Stimulated activated CD4-positive, alpha-beta T cell treated with anti-CD3 and anti-CD28 coated beads, TNF-alpha, amount 100 ng/mL, for 1 hour (primary cell): ENCODE measurements at places on chromosomes 2 and 18.
A peak's percentile ranks its signal among the peaks of the same experiment; 100 is the strongest.

- DNase-seq: no peak
Measured at GRCh38 chr2:231191896-231192872, 6.2 kb upstream of the ARMC9 start.

GRCh38 chr2:105691947-105692390 lies 52.7 kb upstream of the NCK2 start:
- no peak for DNase-seq

GRCh38 chr2:74031959-74032287 lies 47.2 kb downstream of the TET3 start:
- DNase-seq: no peak

DNA sequence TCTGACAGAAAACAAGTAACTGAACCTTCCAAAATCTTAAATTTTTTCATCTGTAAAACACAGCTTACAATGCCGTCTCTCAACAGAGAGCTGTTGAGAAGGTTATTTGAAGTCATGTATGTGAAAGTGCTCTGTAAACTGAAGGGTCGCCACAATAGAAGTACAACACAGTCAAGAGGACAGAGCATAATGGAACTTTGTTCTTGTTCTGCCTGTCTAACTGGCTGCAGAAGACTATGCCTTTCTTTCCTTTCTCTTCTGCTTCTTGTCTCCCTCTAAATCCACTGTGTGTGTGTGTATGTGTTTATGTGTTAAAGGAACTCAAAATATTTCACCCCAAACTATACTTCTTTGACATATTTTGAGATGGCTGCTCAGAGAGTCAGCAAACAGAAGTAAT lies 365.8 kb upstream of the RND3 start:
- no peak for DNase-seq

- no peak for DNase-seq
Measured at GRCh38 chr2:96970248-96970875, 16.0 kb downstream of the FAM178B start.

- DNase-seq: no peak
Measured at GRCh38 chr2:28185891-28186290, 206.8 kb upstream of the FOSL2 start.

GRCh38 chr2:174688079-174688478 lies 76.2 kb downstream of the CHRNA1 start:
- DNase-seq: no peak

GRCh38 chr2:241897231-241897916 lies 27.8 kb downstream of the RTP5 start:
- no peak for DNase-seq

DNA sequence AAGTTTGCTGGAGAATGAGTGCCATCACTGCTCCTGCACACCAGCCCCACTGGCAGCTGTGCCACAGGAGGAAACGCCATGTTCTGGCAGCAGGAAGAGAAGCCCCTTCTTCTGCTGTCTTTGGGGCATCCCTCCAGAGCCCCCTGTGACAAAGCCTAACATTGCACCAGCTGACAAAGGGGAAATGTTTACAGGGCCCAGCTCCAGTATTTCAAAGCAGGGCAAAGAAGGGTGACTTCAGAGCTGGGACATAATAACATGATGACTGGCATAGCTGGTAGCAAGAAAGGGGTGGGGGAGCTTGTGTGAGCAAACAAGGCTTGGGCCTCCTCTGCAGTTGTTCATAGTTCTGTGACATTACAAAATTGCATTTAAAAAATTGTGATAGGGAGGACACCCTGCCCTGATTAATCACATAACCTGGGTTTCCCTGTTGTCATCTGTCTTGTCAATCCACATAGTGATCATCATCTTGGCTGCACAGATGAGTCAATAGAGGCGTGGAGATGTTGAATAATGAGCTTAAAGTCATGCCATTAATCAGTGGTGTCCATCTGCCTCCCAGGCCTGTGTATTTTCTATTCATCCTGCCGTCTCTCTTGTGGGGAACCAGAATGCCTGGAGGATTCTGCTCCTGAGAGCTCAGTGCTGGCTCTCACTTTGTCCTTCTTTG lies 29.1 kb upstream of the PDIA6 start:
- no peak for DNase-seq

GRCh38 chr2:177467646-177468045 lies 75.1 kb downstream of the AGPS start:
- DNase-seq: no peak

DNA sequence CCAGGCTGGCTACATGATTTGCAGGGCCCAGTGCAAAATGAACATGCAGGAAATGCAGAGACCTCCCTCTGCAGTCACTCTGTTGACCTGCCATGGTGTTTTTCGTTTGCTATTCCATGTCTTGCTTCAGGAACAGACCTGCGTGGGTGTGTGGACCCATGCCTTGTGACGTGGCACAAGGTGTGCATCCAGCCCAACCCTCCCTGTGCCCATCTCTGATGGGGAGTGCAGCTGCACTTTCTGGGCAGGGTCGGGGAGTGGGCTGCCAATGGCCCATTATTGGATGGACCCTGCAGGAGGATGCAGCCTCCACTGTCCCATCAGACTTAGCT lies 33.1 kb downstream of the NAPG start:
- DNase-seq: no peak

GRCh38 chr2:2107141-2107540 lies 223.9 kb downstream of the MYT1L start:
- no peak for DNase-seq

DNA sequence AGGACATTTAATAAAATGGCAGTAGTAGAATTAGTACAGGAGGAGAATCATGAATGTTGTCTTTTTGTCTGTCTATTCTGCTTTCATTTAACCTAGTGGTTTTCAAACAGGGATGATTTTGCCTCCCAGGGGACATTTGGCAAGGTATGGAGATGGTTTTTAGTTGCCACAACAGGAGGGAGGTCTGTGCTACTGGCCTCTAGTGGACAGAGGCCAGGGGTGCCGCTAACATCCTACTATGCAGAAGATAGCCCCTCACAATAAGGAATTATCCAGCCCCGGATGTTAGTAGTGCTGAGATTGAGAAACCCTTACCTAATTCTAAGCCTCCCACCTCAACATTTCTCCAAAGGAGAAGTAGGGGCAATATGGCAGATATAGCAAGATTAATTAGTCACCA lies 18.3 kb downstream of the FASTKD2 start:
- no peak for DNase-seq

DNA sequence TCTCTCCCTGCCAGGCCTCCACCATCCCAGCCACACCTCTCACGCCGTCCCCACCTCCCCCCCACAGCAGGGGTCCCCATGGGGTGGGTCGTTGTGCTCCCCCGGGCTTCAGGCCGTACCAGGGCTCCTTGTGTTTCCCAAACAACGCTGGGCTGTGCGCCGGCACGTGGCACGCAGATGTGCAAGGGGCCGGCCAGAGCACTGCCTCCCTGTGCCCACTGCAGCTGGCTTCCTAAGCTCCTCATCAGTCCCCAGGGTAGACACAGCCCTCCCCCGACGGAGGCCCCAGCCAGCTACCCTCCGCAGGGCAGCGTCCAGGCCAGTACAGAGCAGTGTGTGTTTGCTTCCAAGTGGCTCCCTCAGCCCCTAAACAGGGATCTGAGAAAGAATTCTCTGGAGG lies 34.0 kb downstream of the BIN1 start:
- DNase-seq: no peak

DNA sequence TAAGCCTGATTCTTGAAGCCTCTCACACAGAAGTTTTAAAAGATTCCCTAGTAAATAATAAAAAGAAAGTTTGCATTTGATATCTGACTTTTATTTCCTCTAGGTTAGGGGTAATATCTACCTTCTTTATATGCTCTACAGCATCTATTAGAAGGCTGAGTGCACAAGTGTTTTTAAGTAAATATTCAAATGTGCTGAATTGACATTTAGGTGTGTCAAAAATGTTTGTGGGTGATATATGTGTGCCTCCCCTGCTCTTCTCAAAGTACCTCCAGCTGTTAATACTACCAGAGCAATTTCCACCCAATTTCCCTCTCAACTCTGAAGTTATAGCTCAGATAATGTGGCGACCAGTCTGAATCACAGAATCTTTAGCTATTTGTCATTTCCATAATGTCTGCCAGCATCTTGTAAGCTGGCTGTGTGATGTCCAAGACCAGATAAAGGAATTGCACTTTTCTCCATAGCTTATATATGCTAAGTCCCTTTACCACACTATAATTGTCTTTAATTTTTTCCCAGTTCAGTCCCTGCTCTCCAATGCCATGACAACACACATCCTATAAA lies 24.4 kb upstream of the ERMN start:
- no peak for DNase-seq

GRCh38 chr2:240565333-240566202 lies 2.7 kb upstream of the RNPEPL1 start:
- peak; percentile 83 for DNase-seq

- no peak for DNase-seq
Measured at GRCh38 chr2:216242365-216242764, 129.9 kb downstream of the MARCHF4 start.

DNA sequence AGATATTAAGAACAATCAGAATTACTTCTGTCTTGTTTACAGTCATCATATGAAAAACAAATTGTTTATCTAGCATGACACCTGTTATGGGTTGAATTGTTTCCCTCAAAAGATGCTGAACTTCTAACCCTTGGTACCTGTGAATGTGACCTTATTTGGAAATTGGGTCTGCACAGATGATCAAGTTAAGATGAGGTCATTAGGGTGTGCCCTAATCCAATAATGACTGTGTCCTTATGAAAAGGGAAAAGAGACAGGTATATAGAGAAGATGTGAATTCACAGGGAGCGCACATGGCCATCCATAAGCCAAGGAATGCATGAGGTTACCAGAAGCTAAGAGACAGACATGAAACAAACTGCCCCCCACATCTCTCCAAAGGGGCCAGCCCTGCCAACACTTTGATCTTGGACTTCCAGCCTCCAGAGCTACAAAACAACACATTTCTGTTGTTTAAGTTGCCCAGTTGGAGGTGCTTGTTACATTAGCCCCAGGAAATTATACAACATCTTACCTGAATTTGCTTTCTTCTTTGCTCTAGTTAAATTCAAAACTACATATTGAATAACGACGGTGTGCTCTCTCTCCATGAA lies 2.3 kb upstream of the HPCAL1 start:
- no peak for DNase-seq

DNA sequence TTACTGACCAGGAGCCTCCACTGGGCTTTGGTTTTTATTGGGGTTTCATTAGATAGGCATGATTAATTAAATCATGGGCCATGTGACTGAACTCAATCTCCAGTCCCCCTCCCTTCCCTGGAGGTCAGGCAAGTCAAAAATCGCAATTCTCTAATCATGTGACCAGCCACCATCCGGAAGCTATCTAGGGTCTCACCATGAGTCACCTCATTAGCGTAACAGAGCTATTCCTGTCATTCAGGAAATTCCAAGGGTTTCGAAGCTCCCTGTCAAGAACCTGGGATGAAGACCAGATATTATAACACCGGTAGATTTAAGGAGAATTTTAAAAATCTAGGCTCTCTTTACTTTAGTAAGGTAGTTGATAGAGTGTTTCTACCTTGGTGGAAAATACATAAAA lies 180.3 kb upstream of the TCF4 start:
- DNase-seq: no peak

DNA sequence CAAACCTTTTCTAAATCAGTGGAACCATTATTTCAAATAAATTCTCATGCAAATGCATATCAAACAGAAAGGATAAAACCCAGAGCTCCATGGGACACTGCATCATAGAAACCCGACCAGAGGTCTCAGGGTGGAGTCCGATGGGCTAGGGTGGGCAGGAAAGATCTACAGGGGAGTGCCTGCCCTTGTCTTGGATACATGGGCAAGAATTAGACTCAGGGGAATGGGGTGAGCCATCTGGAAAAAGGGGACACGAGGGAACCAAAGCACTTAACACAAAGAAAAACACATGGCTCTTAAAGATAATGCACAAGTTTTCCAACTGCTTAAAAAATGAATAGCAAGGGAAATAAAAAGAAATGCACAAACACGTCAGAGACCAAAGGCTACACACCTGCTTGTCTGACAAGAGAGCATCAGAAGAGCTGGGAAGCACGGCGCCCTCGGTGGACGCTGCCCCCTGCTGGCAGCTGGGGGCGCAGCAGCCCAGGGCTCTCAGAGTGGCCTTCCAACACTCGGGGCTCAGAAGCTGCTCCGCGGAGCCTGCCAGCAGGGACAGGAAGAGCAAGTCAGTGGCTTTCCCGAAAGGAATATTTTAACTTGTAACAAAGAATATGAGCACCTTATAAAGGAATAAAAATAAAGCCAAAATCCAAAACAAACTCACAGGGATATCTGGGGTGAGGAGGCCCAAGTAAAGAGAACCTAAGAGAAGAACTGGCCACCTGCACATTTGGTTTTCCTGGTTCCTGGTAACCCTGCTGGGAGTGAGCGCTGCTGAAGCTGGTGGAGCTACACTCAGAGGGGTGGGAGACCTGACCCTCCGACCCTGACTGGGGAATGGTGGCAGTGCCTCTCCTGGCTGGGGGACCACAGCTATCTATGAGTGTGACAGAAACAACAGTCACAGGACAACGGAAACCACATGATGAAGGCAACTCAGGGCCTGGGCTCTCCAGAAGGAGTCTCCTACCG lies 54.5 kb downstream of the SIGLEC15 start:
- DNase-seq: peak; percentile 34

DNA sequence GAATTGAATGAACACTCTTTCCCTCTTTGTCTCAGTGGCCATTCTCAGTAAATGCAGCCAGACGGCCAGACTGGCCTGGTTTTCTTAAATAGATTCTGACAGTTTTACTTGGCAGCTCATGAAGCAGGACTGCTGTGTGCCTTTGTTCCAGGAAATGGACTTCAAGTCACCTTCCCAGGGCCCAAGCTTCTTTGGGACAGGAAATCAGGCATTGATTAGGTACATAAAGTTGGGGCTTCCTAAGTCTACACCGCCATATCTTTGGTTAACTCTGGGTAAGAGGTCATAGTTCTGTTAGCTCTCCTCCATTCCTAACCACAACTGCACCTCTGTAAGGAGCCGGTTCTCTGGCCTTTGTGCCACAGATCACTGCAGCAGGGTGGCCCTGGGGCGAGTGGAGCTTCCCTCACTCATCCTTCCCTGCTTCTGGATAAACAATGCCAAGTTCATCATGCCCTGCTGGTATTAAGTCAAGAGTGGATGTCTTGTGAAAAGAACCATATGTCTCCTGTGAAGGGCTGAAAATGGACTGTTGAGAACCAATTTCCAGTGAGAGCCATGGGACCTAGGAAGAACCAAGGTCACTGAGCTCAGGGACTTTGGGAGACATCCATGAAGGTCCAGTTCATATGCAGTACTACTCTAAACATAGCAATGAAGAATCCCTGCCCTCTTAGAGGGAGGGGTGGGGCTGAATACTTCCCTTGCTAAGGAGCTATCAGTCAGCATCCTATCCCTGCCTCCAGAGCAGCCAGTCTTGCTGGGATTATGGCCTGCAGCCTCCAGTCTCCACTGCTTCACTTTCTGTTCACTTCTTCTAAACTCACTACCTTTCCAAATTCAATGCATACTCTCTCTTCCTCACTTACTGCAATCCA lies 122.6 kb upstream of the XPO1 start:
- no peak for DNase-seq

DNA sequence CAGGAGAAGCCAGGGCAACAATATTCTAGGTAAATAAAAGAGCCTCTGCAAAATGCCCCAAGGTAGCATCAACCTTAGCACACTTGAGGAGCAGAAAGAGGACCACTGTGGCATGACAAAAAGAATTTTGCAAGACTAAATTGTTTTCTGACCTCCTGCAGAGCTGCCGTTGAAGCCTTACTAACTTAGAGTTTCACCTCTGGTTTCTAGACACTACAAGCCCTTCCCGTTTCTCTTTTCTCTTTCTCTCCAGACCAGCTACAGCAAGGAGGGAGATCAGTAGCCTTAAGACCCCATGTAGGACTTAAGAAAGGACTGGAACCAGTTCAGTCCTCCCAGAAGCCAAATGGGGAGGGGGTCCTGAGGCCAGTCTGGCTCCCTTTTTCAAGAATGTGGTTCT lies 73.3 kb upstream of the SP3 start:
- DNase-seq: no peak
